ENCODE measurements at places on chromosomes 7 and 10. TPM values are rescaled to one million over a fixed set of nuclear protein-coding genes. Genes with fewer than 3 reads are reported as not detected.

The CFAP46 gene
- total RNA-seq: 9.0 TPM

The PLCE1 gene
- 10.5 TPM for total RNA-seq

The MMD2 gene
- total RNA-seq: not detected

The EFCAB10 gene
- total RNA-seq: 6.0 TPM

GRCh38 chr10:116886772-116887171 is 37.5 kb downstream of the ENO4 start:
- no peak for DNase-seq
- H3K27ac ChIP-seq: no peak overlapping the region
- H3K4me1 ChIP-seq: peaks cover 10% of the 10 kb centered on the region
- H3K27me3 ChIP-seq: no peaks in the 10 kb centered on the region
- no peak overlapping the region for H3K4me3 ChIP-seq

The PTPN20 gene
- total RNA-seq: 4.0 TPM

GRCh38 chr10:33396279-33396678 is 61.8 kb upstream of the NRP1 start:
- no peak overlapping the region for H3K27ac ChIP-seq
- no peak overlapping the region for H3K4me3 ChIP-seq
- H3K27me3 ChIP-seq: no peaks in the 10 kb centered on the region
- H3K36me3 ChIP-seq: no peaks in the 10 kb centered on the region
- H3K4me1 ChIP-seq: no peaks in the 10 kb centered on the region

DNA sequence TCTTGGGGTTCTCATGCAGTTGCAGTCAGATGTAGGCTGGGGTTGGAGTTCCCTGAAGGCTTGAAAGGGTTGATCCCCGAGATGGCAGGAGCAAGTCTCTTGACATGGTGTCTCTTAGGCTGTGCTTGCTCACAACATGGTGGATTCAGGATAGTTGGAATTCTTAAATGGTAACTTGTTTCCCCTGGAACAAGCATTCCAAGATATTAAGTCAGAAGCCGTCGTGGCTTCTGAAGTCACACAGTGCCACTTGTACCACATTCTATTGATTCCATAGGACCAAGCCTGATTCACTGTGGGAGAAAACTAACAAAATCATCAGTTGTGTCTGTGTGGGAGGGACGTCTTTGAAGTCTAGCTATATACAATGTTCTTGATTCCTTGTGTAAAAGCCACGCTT is 3.5 kb upstream of the SLC35B4 start:
- no peak overlapping the region for H3K27ac ChIP-seq
- DNase-seq: no peak
- H3K27me3 ChIP-seq: no peaks in the 10 kb centered on the region

DNA sequence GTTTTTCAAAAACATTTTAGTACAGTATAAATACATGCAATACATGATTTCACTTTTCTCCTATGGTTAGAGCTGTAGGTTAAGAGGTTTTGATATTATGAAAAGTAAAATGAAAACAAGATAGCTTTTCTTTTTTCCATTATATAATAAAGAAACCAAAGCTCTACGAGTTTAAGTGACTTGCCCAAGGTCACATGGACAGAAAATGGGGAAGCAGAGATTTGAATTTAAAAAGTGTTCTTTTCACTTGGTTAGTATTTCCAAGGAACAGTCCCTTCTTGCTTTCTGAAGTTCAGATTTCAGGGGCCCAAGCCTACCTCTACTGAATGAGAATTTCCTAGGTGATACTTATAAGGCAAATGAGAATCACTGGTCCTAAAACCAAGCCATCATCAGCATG is 13.2 kb upstream of the MAP3K8 start:
- H3K27ac ChIP-seq: no peak overlapping the region
- no peaks in the 10 kb centered on the region for H3K27me3 ChIP-seq

GRCh38 chr10:54284526-54285193 is 516.4 kb downstream of the PCDH15 start:
- H3K27me3 ChIP-seq: no peaks in the 10 kb centered on the region
- no peak overlapping the region for H3K4me3 ChIP-seq
- no peak for DNase-seq

The MSS51 gene
- total RNA-seq: 2.7 TPM

- H3K4me3 ChIP-seq: no peak overlapping the region
- no peak for DNase-seq
- H3K27me3 ChIP-seq: no peaks in the 10 kb centered on the region
- no peaks in the 10 kb centered on the region for H3K36me3 ChIP-seq
- H3K4me1 ChIP-seq: no peaks in the 10 kb centered on the region
- H3K27ac ChIP-seq: no peak overlapping the region
Measured at GRCh38 chr7:141915565-141915964, 634 bp upstream of the OR9A4 start.

- H3K27ac ChIP-seq: no peak overlapping the region
- no peaks in the 10 kb centered on the region for H3K27me3 ChIP-seq
- H3K4me1 ChIP-seq: peaks cover 6% of the 10 kb centered on the region
- no peak overlapping the region for H3K4me3 ChIP-seq
- DNase-seq: no peak
Measured at GRCh38 chr7:17772581-17773288, 167.6 kb downstream of the SNX13 start.

GRCh38 chr7:117270371-117270770 is 52.5 kb downstream of the WNT2 start:
- H3K27ac ChIP-seq: no peak overlapping the region
- H3K36me3 ChIP-seq: no peaks in the 10 kb centered on the region
- H3K27me3 ChIP-seq: no peaks in the 10 kb centered on the region
- H3K4me3 ChIP-seq: no peak overlapping the region
- no peaks in the 10 kb centered on the region for H3K4me1 ChIP-seq

GRCh38 chr7:119664601-119665000 is 608.4 kb upstream of the KCND2 start:
- no peak overlapping the region for H3K4me3 ChIP-seq
- H3K36me3 ChIP-seq: no peaks in the 10 kb centered on the region
- no peak overlapping the region for H3K27ac ChIP-seq
- H3K27me3 ChIP-seq: no peaks in the 10 kb centered on the region
- no peaks in the 10 kb centered on the region for H3K4me1 ChIP-seq

DNA sequence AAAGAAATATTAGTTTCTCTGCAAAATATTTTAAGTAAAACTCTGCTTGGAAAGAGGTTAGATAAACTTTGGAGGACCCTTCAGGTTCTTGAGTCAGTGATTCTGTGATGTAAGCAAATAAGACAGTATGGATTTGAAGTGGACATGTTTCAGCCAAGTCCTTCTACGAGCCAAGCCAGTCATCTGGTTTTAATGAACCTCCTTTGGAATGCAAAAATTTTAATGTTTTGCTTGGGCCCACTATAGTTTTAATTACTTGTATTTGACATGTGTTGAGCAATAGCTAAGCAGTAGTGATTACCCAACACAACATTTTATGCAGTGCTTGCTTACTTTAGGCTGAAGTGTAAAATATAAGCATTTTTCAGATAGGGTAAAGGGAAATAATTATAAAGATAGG is 296.3 kb upstream of the SEMA3D start:
- no peak overlapping the region for H3K4me3 ChIP-seq
- H3K36me3 ChIP-seq: no peaks in the 10 kb centered on the region
- no peak for DNase-seq

GRCh38 chr10:103716206-103717160 is 138.9 kb downstream of the SH3PXD2A start:
- no peaks in the 10 kb centered on the region for H3K4me1 ChIP-seq
- no peak overlapping the region for H3K4me3 ChIP-seq
- H3K36me3 ChIP-seq: peaks cover 9% of the 10 kb centered on the region
- no peak for DNase-seq
- H3K27me3 ChIP-seq: no peaks in the 10 kb centered on the region
- no peak overlapping the region for H3K27ac ChIP-seq

The ZNF775 gene
- 4.5 TPM for total RNA-seq

DNA sequence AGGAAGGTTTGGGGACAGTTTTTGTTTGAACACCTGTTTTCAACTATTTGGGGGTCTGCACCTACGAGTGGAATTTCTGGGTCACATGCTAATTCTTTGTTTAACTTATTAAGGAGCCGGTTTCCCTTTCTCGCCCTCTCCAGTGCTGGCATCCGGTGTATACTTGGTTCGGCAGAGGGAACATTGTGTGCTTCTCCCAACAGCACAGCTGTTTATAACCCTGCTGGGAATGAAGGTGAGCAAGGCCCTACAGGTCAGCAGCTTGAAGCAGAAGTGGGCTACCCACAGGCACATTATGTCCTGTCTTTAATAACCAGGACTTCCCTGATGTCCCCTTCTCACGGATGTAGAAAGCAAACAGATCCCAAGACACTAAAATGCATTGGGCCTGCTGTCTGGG is 87.5 kb upstream of the PDCD4 start:
- H3K27ac ChIP-seq: peak overlapping the region; percentile 31
- peaks cover under 1% of the 10 kb centered on the region for H3K27me3 ChIP-seq
- H3K4me3 ChIP-seq: no peak overlapping the region
- peaks cover 8% of the 10 kb centered on the region for H3K4me1 ChIP-seq
- H3K36me3 ChIP-seq: no peaks in the 10 kb centered on the region
- DNase-seq: no peak

DNA sequence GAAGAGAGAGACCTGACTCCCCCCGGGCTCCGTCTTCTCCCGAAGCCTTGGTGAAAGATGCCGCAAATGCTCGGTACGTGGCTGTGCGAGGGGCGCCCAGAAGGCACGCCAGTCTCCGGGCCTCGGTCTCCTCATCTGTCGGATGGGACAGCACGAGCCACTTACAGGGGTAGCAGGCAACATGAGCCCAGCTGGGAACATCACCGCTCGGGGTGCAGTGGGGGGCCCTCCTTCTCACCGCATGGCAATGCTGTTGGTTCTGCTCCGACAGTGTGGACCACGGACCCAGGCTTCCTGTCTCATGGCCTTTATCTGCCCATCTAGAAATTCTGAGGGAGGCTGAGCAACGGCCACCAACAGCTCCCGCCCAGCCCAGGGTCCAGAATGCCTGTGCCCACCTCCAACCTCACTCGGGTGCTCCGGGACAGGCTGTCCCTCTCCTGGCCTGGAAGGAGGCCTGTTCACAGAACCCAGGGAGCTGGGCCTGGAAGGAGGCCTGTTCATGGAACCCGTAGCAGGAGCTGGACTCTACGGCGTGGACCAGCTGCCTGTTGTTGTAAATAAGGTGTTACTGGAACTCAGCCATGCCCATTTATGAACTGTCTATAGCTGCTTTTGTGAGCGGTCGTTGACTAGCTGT is 15.8 kb downstream of the ADAP1 start:
- peak; percentile 34 for DNase-seq
- H3K27ac ChIP-seq: no peak overlapping the region
- no peaks in the 10 kb centered on the region for H3K36me3 ChIP-seq
- H3K27me3 ChIP-seq: no peaks in the 10 kb centered on the region
- no peaks in the 10 kb centered on the region for H3K4me1 ChIP-seq
- no peak overlapping the region for H3K4me3 ChIP-seq

The H2BK1 gene
- total RNA-seq: not detected

GRCh38 chr10:95217476-95217875 is 23.4 kb downstream of the ACSM6 start:
- H3K27ac ChIP-seq: no peak overlapping the region
- DNase-seq: no peak
- no peak overlapping the region for H3K4me3 ChIP-seq
- H3K27me3 ChIP-seq: no peaks in the 10 kb centered on the region

DNA sequence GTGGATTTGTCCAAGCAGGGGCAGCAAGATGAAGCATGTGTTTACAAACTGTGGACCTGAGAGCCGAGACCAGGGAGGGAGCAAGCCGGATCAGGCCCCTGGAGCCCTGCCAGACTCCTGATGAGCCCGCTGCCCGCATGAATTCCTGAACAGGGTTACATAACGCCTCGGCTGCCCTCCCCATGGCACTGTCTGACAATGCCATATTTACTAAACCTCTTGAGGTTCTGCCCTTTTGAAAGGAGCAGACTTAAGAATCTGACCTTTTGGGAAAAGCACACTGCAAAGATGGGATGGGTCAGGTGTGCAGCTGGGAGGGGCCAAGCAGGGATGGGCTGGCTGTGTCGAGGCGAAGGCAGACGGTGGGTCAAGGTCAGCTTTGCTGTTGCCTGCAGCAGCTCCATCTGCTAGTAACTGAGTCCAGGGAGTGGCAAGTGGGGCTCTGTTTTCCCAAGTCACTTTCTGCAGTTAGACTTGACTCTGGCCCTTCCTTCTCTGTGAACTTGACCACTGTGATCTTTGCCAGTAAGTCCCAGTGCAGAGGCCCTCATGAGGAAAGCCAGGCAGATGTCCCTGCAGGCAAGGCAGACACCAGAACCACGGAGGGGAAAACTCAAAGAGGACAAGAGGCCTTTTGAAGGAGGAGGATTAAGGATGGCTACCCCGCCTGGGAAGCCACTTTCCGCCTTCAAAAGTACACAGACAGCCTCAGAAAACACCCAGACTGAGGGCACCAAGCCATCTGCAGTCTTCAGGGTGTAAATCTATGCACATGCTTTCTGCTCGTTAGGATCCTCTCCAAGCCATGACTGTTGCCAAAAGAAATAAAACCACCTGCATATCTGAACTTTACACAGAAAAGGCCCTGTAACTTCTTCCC is 175.8 kb downstream of the TNS3 start:
- peak; percentile 91 for DNase-seq
- H3K27ac ChIP-seq: peak overlapping the region; percentile 79
- H3K36me3 ChIP-seq: peaks cover 28% of the 10 kb centered on the region
- peaks cover 56% of the 10 kb centered on the region for H3K4me1 ChIP-seq

- no peak overlapping the region for H3K27ac ChIP-seq
- DNase-seq: no peak
- no peak overlapping the region for H3K4me3 ChIP-seq
Measured at GRCh38 chr10:109769966-109770365, 153.3 kb downstream of the XPNPEP1 start.

The CDC14C gene
- total RNA-seq: not detected

DNA sequence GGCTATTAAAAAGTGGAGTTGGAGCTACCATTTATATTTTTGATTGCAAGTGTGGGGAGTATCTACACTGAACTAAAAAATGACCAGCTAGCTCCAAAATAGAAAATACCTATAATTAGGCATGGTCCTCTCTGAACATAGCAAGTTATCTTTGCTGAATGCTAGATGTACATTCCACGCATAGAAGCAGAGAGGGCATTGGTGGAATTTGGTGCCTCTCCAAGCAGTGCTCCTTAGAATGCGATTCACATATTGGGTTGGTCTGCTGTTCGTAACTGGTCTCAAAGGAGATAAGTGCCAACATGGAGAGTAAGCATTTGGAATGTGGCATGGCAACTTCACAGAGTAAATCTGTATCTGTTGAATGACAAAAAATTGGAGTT is 196.2 kb downstream of the PTN start:
- no peak for DNase-seq
- H3K27ac ChIP-seq: no peak overlapping the region
- no peaks in the 10 kb centered on the region for H3K4me1 ChIP-seq
- H3K27me3 ChIP-seq: no peaks in the 10 kb centered on the region

DNA sequence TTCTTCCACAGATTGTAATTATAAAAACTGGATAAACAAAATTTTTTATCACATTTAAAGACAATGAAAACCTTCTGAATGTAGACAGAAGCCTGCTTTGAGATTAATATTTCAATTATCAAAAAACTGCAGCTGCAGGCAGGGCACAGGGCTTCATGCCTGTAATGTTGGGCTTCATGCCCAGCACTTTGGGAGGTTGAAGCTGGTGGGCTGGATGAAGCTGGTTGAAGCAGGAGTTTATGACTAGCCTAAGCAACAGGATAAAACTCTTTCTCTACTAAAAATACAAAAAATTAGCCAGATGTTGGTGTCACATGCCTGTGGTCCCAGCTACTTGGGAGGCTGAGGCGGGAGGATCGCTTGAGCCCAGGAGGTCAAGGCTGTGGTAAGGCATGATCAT is 41.2 kb downstream of the PDZD8 start:
- no peaks in the 10 kb centered on the region for H3K27me3 ChIP-seq
- H3K27ac ChIP-seq: no peak overlapping the region
- DNase-seq: no peak
- no peak overlapping the region for H3K4me3 ChIP-seq
